ENCODE measurements at places on chromosomes 2 and 18.

GRCh38 chr2:238949710-238950345 lies 101.9 kb downstream of the TWIST2 start:
- DNase-seq, result no peak

- DNase-seq, result no peak
Measured at GRCh38 chr2:167783261-167784083, 463.9 kb downstream of the STK39 start.

GRCh38 chr2:144582651-144583380 lies 62.9 kb upstream of the ZEB2 start:
- DNase-seq, result no peak

GRCh38 chr2:72159211-72159993 lies 11.7 kb upstream of the CYP26B1 start:
- DNase-seq, result no peak

GRCh38 chr2:237630216-237631000 lies 3.0 kb downstream of the LRRFIP1 start:
- no peak for DNase-seq

GRCh38 chr2:189116087-189116486 lies 63.5 kb downstream of the COL5A2 start:
- DNase-seq, result no peak

DNA sequence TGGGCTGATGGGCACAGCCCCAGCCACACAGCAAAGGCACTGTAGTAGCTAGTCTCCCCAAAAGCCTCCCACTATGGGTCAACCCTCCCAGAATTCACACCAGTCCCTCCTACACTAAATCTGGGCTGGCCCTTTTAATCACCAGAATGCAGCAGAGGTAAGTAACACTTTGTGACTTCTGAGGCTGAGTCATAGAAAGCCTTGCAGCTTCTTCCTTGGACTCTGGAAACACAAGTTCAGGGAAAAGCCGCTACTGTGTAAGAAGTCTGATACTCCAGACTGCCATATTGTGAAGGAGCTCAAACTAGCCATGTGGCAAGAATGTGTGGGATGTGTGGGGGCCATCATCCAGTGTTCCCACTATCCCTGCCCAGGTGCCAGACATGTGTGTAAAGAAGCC lies 19.0 kb upstream of the SIX2 start:
- DNase-seq, result no peak

DNA sequence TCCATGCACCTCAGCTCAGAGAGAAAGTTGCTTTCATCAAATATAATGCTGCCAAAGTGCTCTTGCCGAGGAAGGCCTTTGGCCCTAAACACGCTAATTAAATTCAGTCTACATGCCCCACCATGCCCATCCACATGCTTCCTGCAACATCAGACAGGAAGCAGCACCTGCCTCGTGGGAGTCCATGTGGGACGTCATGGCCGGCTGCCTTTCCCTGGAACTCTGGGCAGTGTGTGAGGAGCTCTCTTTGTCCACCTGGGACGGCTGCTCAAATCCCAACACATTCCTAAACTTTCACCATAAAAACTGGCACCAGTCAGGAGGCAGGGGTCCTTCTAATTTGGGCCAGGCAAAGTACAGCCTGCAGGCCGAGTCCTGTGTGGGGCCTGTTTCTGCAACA lies 23.1 kb downstream of the FAM178B start:
- no peak for DNase-seq

GRCh38 chr18:5305835-5306234 lies 10.3 kb upstream of the ZBTB14 start:
- no peak for DNase-seq

DNA sequence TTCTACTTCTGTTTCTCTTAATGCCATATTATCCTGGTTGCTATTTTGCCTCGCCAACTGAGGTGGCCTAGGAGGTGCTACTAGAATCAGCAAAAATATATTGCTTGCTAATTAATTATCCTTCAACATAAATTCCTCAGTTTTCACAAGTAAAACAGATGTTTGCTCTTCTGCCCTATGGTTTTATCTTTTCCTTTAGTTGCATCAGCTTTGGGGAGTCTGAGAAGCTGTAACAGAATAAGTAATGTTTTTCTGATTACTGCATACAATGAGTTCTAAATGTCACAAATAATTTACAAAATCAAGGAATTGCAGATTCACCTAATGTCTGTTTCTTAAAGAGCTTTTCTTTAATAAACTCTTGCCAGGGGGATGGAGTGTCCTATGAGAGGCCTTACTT lies 36.7 kb downstream of the GULP1 start:
- no peak for DNase-seq

DNA sequence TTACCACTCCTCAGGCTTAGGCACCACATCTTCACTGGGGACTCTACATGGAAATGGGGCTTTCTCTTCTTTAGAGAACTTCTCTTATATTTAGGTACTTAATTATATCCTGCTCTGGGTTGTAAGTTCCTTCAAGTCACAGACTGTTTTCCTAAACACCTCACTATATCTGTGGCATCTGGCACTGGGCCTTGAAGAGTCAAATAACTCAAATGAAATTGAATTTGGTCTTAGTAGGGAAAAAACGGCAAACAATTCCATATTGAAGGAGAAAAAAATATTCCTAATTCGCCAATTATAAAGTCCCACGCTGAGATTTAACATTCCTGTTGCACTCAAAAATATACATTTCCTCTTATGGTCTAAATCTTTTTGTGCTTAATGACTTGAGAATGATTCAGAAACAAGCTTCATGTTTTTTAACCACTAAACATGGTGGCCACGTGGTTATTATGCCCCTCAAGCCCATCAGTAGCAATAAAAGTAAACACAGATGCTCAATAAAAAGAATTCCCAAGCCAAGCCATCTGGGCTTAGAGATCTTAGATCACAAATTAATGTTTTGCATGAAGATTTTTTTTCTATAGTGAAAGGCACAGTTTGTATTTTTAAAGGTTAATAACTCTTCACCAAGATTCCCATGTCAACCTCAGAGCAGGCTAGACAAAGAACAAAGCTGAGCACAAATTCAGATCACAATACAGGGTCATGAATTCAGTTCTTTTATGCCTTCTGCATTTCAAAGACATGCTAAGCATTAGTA lies 105.5 kb upstream of the SYT4 start:
- no peak for DNase-seq

GRCh38 chr18:76467371-76468190 lies 27.5 kb downstream of the ZNF516 start:
- no peak for DNase-seq

GRCh38 chr18:37570336-37570930 lies 4.8 kb upstream of the CELF4 start:
- no peak for DNase-seq

GRCh38 chr2:38850045-38850444 lies 25.7 kb downstream of the DHX57 start:
- DNase-seq, result no peak

DNA sequence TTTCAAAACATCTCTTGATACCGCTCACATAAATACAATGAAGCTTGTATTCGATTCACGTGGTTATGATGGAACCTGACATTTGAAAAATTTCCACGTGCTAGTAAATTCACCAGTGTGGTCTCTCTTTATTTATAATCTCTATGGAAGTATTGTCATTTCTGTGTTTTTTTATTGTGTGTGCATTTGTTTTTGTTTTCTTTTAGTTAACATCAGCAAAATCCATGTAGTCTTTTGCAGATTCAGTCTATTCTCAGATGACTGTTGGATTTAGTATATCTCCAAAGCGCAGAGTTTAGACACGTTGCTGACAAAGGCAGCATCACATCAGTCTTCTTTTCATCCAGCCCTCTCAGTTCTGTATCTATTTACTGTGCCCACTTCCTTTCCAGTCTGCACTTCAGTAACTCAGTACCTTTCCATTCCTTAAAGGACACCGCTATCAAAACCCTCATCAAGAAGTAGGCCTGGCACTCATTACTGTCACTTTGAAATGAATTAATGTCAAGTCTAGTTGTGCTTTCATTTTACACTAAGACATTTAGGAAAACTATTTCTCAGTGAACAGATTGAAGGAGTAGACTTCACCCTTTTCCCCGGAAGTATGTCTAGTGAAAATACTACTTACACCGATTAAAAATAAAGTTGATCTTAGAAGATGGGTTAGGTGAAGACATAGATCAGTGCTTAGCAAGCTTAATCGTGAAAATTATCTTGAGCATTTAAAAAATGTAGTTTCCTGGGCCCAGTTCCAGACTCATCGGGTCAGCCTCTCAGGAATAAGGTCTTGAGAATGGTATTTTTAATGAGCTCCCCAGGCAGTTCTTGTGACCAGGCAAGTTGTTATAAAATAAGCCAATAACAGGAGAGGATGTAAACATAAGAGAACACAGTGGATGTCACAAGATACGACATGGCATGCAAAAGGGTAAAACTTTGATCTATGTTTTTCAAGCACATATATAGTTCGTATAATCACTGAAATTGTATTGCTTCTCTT lies 506.8 kb upstream of the ZEB2 start:
- DNase-seq, result no peak

- no peak for DNase-seq
Measured at GRCh38 chr2:170375192-170375591, 197.2 kb downstream of the MYO3B start.

- DNase-seq, result no peak
Measured at GRCh38 chr2:136221026-136221425, 103.1 kb upstream of the CXCR4 start.

GRCh38 chr2:70921839-70922234 lies 13.9 kb upstream of the ATP6V1B1 start:
- no peak for DNase-seq

- no peak for DNase-seq
Measured at GRCh38 chr2:212797484-212798205, 259.0 kb upstream of the ERBB4 start.

- DNase-seq, result no peak
Measured at GRCh38 chr2:57842531-57842930, 204.1 kb upstream of the VRK2 start.

DNA sequence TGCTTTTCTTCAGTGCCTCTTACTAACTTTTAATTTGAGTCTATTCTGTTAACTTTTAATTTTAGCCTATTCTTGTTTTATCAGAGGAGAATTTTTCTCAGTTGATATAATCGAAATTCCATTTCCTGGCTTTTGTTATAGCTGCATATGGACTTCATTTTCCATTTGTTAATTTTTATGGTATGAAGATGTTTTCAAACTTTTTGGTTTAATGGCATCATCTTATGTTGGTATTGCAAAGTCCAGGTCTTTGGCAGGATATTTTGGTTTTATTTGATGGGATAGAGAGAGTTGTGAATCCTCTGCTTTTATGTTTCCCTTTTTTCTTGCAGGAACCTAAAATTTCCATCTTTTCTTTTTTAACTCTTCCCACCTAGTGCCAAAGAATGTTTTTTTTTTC lies 70.9 kb upstream of the RAPGEF4 start:
- DNase-seq, result no peak

- DNase-seq, result no peak
Measured at GRCh38 chr2:46328829-46329228, 31.6 kb downstream of the EPAS1 start.

- DNase-seq, result no peak
Measured at GRCh38 chr2:27765621-27766286, 5.8 kb upstream of the MRPL33 start.

GRCh38 chr2:127739800-127740199 lies 38.5 kb downstream of the SFT2D3 start:
- DNase-seq, result no peak

DNA sequence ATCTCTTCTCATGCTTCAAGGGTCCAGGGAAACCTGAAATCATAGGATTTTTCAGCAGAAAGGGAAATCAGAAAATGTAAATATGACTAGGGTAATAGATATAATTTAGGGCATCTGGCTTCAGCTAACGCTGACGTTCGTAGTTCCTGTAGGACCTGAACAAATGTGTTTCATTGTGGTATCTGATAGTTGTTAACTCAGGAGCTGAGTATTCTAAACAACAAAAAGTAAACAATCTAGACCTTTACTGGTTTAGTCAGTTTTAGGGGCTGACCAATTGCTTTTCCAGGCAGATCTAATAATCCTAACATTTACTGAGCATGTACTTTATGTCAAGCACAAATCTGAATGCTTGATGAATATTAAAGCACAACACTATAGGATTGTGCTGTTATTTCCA lies 114.8 kb downstream of the GALNT1 start:
- no peak for DNase-seq

GRCh38 chr2:128868686-128869551 lies 550.3 kb upstream of the HS6ST1 start:
- DNase-seq, result no peak

GRCh38 chr2:101771227-101771902 lies 73.9 kb downstream of the MAP4K4 start:
- no peak for DNase-seq

GRCh38 chr2:57962861-57963260 lies 83.7 kb upstream of the VRK2 start:
- DNase-seq, result no peak

GRCh38 chr2:234425639-234426603 lies 71.0 kb downstream of the ARL4C start:
- no peak for DNase-seq

DNA sequence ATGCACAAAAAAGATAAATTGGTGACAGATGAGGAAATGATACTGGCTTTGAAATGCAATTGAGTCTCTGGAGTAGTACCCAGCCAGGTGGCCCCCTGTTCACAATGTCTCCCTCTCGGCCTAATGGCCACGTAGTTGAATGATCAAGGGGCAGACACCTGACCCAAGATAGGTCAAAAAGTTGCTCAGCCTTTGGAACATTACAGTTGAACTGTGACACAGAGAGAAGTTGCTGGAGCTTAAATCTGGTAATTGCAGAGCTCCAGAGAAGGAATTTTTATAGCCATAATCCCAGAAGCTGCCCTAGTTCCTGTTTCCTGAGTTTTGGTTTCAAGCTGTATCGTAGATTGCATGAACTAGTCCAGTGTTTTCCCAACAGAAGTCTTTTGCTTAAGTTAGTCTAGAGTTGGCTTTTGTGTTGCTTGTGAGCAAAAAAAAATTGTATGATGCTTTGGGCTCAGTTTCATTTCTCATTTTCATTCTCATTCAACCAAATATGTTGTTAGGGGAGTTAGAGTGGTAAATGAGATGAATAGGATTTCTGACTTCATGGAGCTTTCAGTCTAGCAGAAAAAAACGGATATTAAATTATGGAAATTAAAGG lies 117.9 kb downstream of the CSRNP3 start:
- no peak for DNase-seq

GRCh38 chr2:170361090-170361936 lies 183.4 kb downstream of the MYO3B start:
- DNase-seq, result no peak

Data from amniotic stem cell (primary cell).